ENCODE measurements at places on chromosomes 3 and 15.

DNA sequence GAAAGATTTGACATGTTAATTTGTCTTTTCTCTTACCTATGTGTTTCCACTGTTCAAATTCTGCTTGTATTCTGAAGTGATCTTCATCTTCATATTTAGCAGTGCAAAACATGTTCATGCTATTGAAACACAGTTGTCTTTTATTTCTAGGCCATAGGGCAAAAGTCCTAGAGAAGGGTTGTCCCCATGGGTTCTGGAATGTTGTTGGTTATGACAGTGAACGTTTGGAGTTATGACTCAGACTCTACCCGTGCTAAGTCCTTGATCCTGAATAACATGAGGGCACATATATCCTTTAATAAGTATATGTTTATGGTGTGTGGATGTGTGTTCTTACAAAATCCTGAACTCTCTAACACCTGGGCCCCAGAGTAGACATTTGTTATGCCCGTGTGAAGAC lies 23.0 kb upstream of the ARPP21 start:
- no peak for DNase-seq

GRCh38 chr15:76312540-76313174 lies 1.4 kb upstream of the ETFA start:
- DNase-seq, result no peak

- DNase-seq, result no peak
These were observed 7.7 kb downstream of the IGDCC4 start for GRCh38 chr15:65414841-65415621.

DNA sequence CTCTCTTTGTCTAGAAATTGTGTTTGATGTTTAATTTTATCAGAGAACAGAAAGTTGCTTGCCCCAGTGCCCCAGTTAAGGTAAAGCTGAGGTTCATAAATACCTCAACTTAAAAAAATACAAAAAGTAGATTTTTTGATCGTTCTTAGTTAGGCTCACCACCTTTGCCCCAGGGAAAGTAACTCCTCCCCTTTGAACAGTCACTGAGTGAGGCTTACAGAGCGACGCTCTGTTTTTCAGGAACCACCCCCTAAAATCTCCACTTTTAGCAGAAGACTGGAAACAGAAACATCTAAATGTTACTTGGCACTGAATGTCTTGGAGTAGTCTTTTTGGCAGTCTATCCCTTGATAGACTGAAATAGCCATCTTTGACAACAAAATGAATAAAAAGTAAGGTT lies 24.9 kb downstream of the BLM start:
- no peak for DNase-seq

- DNase-seq, result no peak
These were observed 109.9 kb upstream of the GAP43 start for GRCh38 chr3:115513416-115513800.
